ENCODE measurements at places on chromosomes 11 and 22. TPM values are rescaled to one million over a fixed set of nuclear protein-coding genes. Genes with fewer than 3 reads are reported as not detected.

The KLHL35 gene
- total RNA-seq = 0.72 TPM

The SART1 gene
- 57.8 TPM for total RNA-seq

The TYMP gene
- total RNA-seq = 0.61 TPM

- no peak for DNase-seq
Measured at GRCh38 chr22:22080270-22080669, 97.7 kb upstream of the TOP3B start.

All from H9 (cell line).